ENCODE measurements at places on chromosomes 6 and 20. TPM values are rescaled to one million over a fixed set of nuclear protein-coding genes. Genes with fewer than 3 reads are reported as not detected.
A peak's percentile ranks its signal among the peaks of the same experiment; 100 is the strongest.

The DDX43 gene
- 1.4 TPM for total RNA-seq

The HLA-DPB1 gene
- total RNA-seq: 153 TPM

The MCHR2 gene
- not detected for total RNA-seq

DNA sequence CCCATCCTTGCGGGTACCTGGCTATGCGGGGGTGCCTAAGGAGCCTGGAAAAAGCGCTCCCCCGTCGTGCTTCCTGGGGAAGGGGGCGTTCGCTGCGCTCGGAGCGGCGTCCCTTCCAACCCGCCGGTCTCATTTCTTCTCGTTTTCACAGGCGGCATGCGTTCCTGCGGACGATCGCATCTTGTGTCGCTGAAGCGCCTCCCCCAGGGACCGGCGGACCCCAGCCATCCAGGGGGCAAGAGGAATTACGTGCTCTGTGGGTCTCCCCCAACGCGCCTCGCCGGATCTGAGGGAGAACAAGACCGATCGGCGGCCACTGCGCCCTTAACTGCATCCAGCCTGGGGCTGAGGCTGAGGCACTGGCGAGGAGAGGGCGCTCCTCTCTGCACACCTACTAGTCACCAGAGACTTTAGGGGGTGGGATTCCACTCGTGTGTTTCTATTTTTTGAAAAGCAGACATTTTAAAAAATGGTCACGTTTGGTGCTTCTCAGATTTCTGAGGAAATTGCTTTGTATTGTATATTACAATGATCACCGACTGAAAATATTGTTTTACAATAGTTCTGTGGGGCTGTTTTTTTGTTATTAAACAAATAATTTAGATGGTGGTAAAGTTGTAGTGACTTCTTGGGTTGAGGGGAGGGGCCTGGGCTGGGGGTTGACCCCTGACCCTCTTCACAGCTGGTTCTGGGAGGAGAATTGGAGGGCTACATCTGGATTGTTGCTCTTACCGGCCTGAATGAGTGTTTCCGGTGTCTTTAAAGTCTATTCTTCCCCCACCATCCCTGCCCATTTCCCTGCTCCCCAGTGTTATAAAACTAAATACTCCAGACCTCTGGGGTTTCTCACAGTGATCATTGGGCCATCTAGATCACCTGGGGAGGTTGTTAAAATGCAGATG, 1.1 kb downstream of the ID1 start:
- peaks cover 40% of the 10 kb centered on the region for H3K4me1 ChIP-seq
- DNase-seq: peak; percentile 14
- peak overlapping the region; percentile 82 for H3K4me3 ChIP-seq

- DNase-seq: no peak
- peaks cover 25% of the 10 kb centered on the region for H3K4me1 ChIP-seq
- peaks cover 6% of the 10 kb centered on the region for H3K36me3 ChIP-seq
- H3K27ac ChIP-seq: no peak overlapping the region
These were observed 8.2 kb downstream of the ZFAND3 start for GRCh38 chr6:37827603-37828265.

DNA sequence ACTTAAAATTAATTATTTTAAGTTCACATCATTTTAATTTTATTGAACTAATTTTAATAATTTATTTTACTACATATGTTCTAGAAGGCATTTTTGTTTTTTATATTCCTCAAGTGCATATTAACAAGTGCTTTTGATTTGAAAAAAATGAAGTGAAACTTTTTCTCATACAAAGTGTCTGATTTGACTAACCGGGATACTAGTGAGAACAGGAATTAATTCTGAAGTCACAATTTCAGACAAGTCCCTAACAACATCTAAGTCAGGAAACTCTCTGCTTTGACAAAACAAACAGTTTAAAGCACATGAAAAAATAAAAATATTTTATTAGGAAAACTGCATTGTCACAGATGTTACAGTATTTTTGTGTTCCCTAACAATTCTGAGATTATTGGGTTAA, 1166.3 kb upstream of the CITED2 start:
- DNase-seq: no peak
- no peaks in the 10 kb centered on the region for H3K27me3 ChIP-seq
- no peak overlapping the region for H3K27ac ChIP-seq
- no peaks in the 10 kb centered on the region for H3K4me1 ChIP-seq
- no peaks in the 10 kb centered on the region for H3K36me3 ChIP-seq

DNA sequence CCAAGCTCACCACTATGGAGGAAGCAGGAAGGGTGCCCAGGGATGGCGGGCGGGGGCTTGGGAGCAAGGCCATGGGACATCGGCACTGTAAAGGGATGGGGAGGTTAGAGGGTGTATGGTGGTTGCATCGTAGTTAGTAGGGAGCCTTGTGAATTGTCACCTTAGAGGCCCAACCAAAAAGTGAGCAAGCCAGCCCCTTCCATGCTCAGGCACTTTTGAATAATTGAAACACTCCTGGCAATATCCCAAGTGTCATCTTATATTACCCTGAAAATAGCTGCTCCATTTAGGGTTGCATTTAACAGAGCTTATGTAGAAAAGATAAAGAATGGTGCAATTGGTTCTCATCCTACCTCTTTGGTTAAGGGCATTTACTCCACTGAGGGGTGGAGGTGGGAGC, 169.2 kb downstream of the SAMD5 start:
- H3K4me1 ChIP-seq: no peaks in the 10 kb centered on the region
- no peak overlapping the region for H3K4me3 ChIP-seq
- no peaks in the 10 kb centered on the region for H3K36me3 ChIP-seq

- H3K27me3 ChIP-seq: peaks cover 37% of the 10 kb centered on the region
- H3K4me1 ChIP-seq: peaks cover 18% of the 10 kb centered on the region
- peak overlapping the region; percentile 46 for H3K4me3 ChIP-seq
- H3K36me3 ChIP-seq: no peaks in the 10 kb centered on the region
These were observed 416 bp downstream of the PTPRK start for GRCh38 chr6:128519931-128520435.

GRCh38 chr6:110720066-110720465, 95.2 kb downstream of the CDK19 start:
- H3K4me1 ChIP-seq: no peaks in the 10 kb centered on the region
- H3K27ac ChIP-seq: no peak overlapping the region
- no peak for DNase-seq
- H3K4me3 ChIP-seq: no peak overlapping the region
- no peaks in the 10 kb centered on the region for H3K27me3 ChIP-seq
- no peaks in the 10 kb centered on the region for H3K36me3 ChIP-seq

The LAMA2 gene
- total RNA-seq: 0.47 TPM

The GSTA2 gene
- not detected for total RNA-seq

The SAMD10 gene
- 14.3 TPM for total RNA-seq

DNA sequence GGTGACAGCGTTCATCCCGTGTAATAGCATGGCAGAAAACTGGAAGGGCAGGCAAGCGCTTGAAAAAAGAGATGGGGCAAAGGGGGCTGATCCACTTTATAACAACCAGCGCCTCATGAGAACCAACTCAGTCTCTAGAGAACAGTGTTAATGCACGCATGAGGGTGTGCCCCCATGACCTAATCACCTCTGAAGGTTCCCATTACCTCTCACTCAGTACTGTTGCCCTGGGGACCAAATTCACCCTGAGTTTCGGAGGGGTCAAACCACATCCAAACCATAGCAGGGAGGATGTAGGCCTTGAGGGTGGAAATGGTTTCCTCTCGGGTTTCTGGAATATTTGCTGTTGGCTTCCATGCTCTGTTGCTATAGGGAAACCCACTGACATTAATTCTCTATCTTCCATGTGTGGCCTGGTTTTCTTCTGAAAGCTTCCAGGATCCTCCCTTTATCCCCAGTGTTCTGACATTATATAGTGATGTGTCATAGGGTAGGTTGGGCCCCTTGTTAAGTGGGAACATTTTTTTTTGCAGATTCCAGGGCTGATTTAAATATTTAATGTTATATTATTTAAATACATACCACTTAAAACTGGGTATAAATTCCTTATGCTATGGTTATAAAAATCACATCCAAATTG, 65.2 kb downstream of the PPP1R14C start:
- no peak overlapping the region for H3K4me3 ChIP-seq
- no peak overlapping the region for H3K27ac ChIP-seq
- H3K36me3 ChIP-seq: no peaks in the 10 kb centered on the region
- H3K27me3 ChIP-seq: no peaks in the 10 kb centered on the region
- no peaks in the 10 kb centered on the region for H3K4me1 ChIP-seq
- no peak for DNase-seq

DNA sequence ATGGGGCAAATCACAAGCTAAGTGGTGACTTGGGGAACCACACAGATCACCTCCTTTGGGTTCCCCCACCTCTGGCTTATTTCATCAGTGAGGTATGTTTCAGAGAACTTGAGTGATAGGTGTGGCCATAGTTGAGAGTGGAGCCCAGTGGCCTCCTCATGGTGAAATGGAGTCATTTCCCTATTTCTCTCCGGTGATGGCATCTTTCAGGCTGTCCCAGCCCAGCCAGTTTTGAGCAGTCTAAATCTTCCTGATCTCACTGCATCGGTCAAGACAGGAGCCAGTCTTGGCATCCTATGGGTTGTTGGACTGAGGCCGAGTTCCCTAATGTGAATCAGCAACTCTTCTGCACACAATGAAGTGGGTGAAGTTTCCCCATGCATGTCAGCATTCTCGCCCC, 132.4 kb downstream of the EYA2 start:
- no peaks in the 10 kb centered on the region for H3K36me3 ChIP-seq
- no peak overlapping the region for H3K27ac ChIP-seq
- H3K4me3 ChIP-seq: no peak overlapping the region

The WFDC6 gene
- total RNA-seq: not detected

- no peak overlapping the region for H3K4me3 ChIP-seq
- H3K27me3 ChIP-seq: no peaks in the 10 kb centered on the region
- H3K27ac ChIP-seq: no peak overlapping the region
- peaks cover 19% of the 10 kb centered on the region for H3K4me1 ChIP-seq
- H3K36me3 ChIP-seq: no peaks in the 10 kb centered on the region
- no peak for DNase-seq
These were observed 3.8 kb upstream of the CITED2 start for GRCh38 chr6:139378226-139378625.

GRCh38 chr6:149080511-149080910, 237.0 kb upstream of the TAB2 start:
- no peaks in the 10 kb centered on the region for H3K36me3 ChIP-seq
- no peak for DNase-seq
- H3K4me1 ChIP-seq: peaks cover 54% of the 10 kb centered on the region
- H3K27ac ChIP-seq: no peak overlapping the region

GRCh38 chr6:84093441-84094435, 60.2 kb downstream of the MRAP2 start:
- no peaks in the 10 kb centered on the region for H3K36me3 ChIP-seq
- H3K27ac ChIP-seq: no peak overlapping the region
- H3K27me3 ChIP-seq: peaks cover 3% of the 10 kb centered on the region
- DNase-seq: no peak
- H3K4me1 ChIP-seq: no peaks in the 10 kb centered on the region

GRCh38 chr6:4103929-4104328, 25.0 kb upstream of the FAM217A start:
- H3K27ac ChIP-seq: no peak overlapping the region
- no peak for DNase-seq
- no peaks in the 10 kb centered on the region for H3K4me1 ChIP-seq
- no peaks in the 10 kb centered on the region for H3K36me3 ChIP-seq
- no peaks in the 10 kb centered on the region for H3K27me3 ChIP-seq
- H3K4me3 ChIP-seq: no peak overlapping the region

GRCh38 chr6:33903579-33903978, 99.8 kb upstream of the MLN start:
- no peak for DNase-seq
- H3K27me3 ChIP-seq: no peaks in the 10 kb centered on the region
- no peaks in the 10 kb centered on the region for H3K36me3 ChIP-seq
- H3K4me1 ChIP-seq: peaks cover 43% of the 10 kb centered on the region
- peak overlapping the region; percentile 72 for H3K27ac ChIP-seq

DNA sequence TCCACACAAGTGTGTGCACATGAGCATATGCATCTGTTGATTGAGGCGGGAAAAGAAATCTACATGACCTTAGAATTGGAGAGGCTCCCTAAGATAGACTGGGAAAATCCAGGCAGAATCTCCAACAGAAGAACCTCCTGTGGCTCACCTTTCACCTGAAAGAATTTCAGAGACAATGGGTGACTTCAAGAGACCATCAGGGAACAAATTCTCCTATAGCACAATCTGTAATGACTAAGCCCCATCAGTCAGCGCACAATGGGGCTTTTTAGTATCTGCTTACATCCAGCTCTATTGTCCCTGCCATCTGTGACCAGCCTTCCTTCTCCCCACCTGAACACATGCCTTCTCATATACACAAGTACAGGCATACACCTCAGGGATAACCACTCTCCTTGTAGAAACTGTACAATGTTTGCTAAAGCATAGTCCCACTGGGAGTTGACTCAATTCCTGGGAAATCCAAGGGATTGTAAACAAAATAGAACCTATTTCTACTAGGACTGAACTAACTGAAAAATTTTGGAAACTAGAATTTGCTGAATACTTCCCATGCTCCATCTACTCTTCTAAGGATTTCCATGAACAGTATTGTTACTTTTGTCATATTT, 150.8 kb upstream of the STXBP5 start:
- peaks cover 1% of the 10 kb centered on the region for H3K27me3 ChIP-seq
- H3K27ac ChIP-seq: no peak overlapping the region
- no peak for DNase-seq

The DCDC2 gene
- not detected for total RNA-seq

DNA sequence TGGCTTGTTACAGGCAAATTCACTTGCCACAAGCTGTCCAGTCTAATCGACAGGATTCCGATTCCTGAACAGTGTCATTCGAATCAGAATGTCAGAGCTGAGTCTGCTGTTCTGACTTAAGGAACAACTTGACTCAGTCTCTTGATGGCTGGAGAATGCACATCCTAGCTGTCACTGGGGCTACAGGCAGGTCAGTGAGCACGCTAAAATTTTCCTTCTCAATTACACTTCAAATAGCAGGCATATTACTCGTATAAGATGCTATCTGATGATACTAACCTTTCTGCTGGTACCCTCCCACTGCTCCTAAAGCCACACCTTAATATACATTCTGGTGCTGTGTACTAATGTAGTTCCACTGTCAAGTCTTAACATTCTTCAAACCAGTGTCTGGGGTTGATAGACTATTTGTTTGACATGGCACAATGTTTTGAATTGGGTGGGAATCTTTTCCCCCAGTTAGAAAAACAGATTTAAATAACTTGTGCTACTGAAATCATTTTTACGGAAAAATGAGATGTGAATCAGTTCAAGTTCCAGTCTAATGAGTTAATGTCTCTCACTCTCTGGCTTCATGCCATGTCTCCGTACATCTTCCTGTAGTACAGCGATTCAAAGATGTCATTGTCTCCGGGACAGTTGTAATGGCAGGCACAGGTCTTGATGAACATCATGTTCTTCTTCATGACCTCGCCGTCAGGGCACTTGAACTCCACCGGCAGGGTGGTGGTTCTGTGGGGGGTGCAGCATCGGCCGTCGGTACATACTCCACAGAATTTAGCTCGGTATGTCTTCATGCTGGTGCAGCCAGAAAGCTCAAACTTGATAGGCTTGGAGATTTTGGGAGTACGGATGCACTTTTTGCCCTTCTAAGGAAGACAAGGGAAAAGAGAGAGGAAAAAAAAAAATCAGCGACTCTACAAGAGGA, 2.2 kb downstream of the CCN2 start:
- no peak overlapping the region for H3K4me3 ChIP-seq
- H3K4me1 ChIP-seq: peaks cover 5% of the 10 kb centered on the region
- no peak overlapping the region for H3K27ac ChIP-seq
- no peak for DNase-seq

- H3K27me3 ChIP-seq: no peaks in the 10 kb centered on the region
- no peak overlapping the region for H3K4me3 ChIP-seq
- no peaks in the 10 kb centered on the region for H3K36me3 ChIP-seq
- H3K27ac ChIP-seq: no peak overlapping the region
- H3K4me1 ChIP-seq: no peaks in the 10 kb centered on the region
These were observed 109.3 kb upstream of the MTHFD1L start for GRCh38 chr6:150756173-150756572.

The DUSP22 gene
- 46.6 TPM for total RNA-seq

The WFDC12 gene
- total RNA-seq: not detected
